Right lobe of liver (tissue), 6 donors: ENCODE measurements at places on chromosomes 7 and 10.
A peak's percentile ranks its signal among the peaks of the same experiment; 100 is the strongest.

DNA sequence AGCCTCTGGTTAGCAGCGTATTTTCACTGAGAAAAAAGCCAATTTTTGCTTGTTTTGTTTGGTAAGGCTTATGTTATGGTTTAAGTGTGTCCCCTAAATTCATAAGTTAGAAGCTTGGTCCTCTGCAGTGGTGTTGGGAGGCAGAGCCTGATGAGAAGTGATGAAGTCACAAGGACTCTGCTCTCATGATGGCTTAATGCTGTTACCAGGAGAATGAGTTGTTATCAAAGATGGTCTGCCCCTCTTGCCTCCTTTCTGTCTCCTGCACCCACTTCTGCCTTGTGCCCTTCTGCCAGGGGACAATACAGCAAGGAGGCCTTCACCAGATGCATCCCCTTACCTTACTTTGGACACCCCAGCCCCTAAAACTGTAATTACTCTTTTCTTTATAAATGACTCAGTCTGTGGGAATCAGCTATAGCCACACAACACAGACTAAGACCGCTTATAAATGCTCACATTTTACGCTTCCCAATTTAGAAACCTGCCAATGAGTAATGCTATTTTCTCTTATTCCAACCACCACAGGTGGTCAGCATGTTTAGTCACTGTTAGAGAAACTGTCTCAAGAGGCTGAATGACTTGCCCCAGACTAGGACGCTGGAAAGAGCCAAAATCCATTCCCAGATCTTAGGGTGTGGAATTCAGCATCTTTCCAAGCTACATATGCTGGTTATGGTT lies 6.1 kb upstream of the PKD1L1 start:
- no peak for DNase-seq

DNA sequence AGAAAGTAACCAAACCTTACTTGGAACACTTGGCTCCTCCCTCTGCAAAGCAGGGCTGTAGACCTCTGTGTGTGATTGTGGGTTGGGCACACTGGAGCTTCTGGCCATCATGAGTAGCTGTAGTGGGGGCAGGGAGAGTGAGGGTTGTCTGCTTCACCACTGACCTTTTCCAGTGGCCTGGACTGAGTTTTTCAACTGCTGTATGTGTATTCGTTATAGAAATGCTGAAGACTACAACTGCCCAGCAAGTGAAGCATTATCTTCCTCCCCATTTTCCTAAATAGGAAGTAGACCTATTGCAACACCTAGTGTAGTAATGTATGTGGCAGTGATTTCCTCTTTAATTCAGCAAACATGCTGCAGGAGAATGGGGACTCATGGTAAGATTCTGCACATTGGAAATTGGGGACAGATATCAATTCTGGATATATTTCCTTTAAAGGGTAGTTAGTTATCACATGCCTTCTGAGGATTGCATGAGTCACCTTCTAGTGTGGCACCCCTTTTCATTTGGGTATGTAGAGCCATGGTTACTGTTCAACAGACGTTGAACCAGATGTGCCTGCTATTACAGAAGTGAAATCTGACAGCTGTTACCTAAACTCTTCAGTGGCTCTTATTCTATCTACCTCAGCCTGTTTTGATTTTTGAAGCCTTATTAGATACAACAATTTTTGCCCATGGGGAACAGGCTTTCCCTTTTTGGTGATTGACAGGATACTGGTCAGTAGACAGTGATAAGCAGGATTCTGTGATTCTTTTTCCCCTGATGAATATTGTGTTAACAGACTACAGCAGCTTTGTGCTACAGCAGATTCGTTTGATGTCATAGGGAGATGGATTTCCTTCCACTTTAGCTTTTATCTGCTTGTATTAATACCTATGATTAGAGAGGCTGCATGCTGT lies 130.9 kb downstream of the SND1 start:
- no peak for DNase-seq

- no peak for DNase-seq
These were observed 26.5 kb downstream of the HDAC9 start for GRCh38 chr7:18521945-18522566.

GRCh38 chr10:71222601-71223346 lies 10.4 kb downstream of the UNC5B start:
- no peak for DNase-seq

- no peak for DNase-seq
These were observed 23.2 kb upstream of the WDFY4 start for GRCh38 chr10:48661441-48661840.

GRCh38 chr10:13054844-13055243 lies 45.1 kb upstream of the OPTN start:
- DNase-seq = no peak

- no peak for DNase-seq
These were observed 28.0 kb downstream of the NUDT1 start for GRCh38 chr7:2269991-2270460.

- no peak for DNase-seq
These were observed 222.4 kb downstream of the RPS24 start for GRCh38 chr10:78255796-78256638.

GRCh38 chr7:41438705-41439514 lies 264.0 kb downstream of the INHBA start:
- no peak for DNase-seq

GRCh38 chr7:111998326-111998725 lies 207.9 kb downstream of the DOCK4 start:
- DNase-seq = no peak

DNA sequence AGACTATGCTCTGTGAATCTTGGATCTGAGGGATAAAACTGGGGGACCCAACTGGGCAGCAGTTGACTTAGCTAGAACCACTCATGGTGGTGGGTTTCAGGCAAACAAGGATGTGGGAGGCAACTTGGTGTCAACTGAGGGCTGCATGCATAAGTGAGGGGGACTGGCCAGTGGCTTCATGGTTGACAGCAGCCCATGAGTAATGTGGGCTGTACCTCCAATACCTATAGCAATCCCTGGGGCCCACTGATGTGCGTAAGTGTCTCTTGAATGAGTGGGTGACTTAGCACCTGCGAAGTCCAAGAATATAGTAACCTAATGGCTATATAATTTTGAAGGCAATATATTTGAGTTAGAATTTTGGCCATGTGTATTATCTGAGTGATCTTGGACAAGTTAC lies 13.7 kb upstream of the MAP3K8 start:
- no peak for DNase-seq

GRCh38 chr7:28054531-28055160 lies 125.9 kb downstream of the JAZF1 start:
- DNase-seq = no peak

- peak; percentile 79 for DNase-seq
These were observed 3.6 kb downstream of the FAM53B start for GRCh38 chr10:124740369-124741280.

DNA sequence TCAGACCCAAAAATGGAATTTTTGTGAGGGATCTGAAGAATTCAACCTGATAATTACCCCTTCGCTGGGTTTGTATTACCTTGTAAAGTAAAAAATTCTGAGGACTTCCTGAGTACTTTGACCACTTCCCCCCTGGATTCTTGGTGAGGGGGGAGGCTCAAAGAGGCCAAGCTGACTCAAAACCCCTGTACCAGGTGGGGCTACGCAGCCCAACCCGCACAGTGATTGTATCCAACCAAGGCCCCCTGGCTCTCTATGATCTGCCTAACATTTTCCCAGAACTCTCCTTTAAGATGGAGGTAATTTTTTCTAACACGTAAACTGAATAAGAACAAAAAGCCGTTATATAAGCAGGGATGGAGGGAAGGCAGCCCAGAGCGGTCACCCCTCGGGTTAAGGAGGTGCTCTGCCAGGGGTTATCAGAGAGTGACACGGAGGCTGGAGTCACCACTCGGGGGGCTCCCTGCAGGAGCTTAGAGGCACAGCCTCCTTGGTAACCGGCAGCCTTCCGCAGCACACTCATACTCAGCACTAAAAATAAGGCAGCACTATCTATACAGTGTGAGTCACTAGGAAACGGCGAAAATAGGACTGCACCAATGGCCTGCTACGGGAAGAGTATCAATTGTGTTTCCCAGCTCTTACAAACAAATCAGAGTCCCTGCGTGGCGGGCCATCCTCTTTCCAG lies 255.4 kb downstream of the ELMO1 start:
- no peak for DNase-seq

- no peak for DNase-seq
These were observed 10.2 kb downstream of the PYROXD2 start for GRCh38 chr10:98404571-98405359.

DNA sequence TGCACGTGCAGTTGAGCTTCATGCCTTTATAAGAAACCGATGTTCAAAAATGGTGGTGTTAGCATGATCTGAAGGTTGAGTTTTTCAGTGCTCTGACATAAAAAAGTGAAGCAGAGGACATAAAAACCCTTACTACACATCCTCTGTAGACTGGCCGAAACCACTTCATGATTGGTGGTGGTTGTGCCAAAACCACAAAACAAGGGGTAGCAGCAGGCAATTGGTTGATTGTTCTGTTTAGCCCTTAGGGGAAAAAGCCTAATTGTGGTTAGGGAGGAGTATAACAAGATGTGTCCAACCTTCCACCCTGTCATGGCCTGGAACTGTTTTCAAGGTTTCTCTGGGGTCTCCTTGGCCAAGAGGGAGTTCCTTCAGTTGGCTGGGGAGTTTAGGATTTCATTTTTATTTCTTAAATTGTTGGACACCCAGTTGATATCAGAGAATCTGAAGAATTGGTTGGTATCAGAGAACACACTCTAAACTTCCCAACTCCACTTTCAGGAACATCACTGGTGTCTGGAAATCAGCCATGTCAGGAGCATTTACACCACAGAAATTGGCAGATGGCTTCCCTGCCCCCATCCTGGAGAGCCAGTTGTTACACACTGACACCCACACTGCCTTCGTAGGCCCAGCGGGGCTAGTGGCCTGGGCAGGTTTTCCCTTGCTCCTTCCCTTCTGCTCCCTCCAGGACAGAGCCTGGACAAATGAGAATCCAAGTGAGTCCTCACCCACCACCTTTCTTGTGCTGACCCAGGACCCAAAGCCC lies 18.8 kb downstream of the MRPS24 start:
- no peak for DNase-seq

DNA sequence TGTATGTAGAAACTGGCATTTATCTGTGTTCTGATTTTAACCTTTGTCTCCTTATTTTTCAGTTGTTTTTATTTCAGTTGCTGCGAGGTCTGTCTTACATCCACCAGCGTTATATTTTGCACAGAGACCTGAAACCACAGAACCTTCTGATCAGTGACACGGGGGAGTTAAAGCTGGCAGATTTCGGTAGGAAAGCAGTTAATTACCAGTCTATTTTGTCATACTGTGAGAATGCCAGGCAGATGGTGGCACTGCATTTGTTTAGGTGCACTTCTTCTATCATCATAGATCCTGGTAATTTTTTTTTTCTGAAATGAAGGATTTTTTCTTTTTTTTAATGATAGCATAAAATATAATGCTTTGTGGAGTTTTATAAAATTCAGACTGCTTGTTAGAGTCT lies 321.4 kb downstream of the CDK14 start:
- DNase-seq = no peak

DNA sequence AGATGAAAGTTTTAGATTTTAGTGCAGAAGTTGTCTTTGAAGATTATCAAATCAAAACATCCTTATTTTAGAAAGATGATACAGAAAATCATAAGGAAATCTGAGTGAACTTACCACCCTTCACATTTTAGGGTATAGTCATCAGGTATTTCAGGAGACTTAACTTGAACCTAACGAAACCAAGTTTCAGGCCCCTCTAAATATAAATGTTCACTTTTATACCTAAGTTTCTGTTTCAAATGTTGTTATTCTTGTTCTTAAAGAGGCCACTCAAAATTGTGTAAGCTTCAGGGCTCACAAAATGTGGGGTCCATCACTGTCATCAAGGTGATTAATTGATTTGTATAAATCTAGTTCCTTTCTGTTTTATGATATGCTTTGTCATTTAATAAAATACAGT lies 216.2 kb downstream of the KIAA1217 start:
- DNase-seq = no peak

- DNase-seq = no peak
These were observed 3.3 kb upstream of the LMOD2 start for GRCh38 chr7:123652406-123652805.

DNA sequence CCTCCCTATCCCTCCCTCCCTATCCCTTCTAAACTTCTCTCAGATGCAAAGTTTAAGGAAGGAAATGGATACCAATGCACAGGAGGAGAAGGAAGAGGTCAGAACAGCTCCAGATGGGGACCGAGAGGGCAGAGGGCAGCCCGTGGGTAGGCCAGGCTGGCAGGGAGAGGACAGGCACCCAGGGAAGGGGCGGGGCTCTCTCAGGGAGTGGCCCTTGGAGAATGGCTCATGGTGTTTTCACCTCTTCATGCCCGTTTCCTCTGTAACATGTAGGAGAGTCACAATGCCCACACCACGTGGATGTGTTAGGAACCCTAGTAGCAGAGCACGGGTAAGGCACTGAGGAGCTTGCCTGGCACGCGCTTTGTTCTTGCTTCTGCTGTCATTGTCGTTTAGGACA lies 264.5 kb downstream of the CELF2 start:
- no peak for DNase-seq

DNA sequence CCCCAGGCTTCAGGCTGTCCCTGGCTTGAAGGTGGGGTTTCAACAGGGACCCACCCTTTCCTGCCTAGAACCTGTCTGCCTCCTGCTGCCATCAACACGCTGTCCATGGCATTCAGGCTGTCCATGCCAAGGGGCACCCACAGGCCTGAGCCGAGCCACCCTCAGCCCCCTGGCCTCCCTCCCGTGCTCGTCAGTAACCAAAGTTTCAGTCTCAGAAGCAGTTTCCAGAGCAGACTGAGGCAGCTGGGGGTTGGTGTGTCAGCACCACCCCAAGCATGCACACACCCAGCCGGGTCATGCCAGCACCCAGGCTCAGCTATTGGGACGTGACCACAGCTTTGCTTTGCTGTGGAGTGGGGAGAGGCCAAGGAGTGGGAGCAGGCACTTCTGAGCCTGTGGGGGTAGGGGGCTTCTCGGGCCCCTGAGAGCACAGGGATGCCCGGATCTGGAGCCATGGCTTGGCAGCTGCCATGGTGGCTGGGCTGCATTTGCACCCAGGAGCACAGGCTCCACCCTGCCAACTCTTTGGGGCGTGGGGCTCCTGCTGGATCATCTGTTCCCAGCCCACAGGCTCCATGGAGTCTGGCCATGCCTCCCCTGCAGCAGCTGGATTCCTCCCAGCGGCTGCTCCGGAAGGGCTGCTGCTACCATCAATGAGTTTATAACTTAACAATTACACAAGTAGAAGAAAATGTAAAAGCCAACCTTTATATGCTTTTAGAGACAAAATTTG lies 314.5 kb upstream of the SEMA3C start:
- no peak for DNase-seq

- DNase-seq = no peak
These were observed 152.5 kb downstream of the CREB5 start for GRCh38 chr7:28564755-28565374.

GRCh38 chr10:117418121-117418520 lies 42.9 kb upstream of the PDZD8 start:
- DNase-seq = no peak

GRCh38 chr10:43265799-43266721 lies 805 bp downstream of the RASGEF1A start:
- peak; percentile 56 for DNase-seq

GRCh38 chr10:74175510-74176379 lies 24.7 kb downstream of the ADK start:
- DNase-seq = no peak

- peak; percentile 73 for DNase-seq
These were observed 983 bp downstream of the FZD8 start for GRCh38 chr10:35640951-35641675.

- no peak for DNase-seq
These were observed 1.0 kb upstream of the KCP start for GRCh38 chr7:128911423-128912031.

- no peak for DNase-seq
These were observed 30.1 kb downstream of the BPGM start for GRCh38 chr7:134676743-134677142.
